A549 treated with DMSO at 1 μM for 4 hours (cell line): ENCODE measurements at places on chromosomes 4 and X. TPM values are rescaled to one million over a fixed set of nuclear protein-coding genes. Genes with fewer than 3 reads are reported as not detected.

UGDH gene
- total RNA-seq, result 291 to 394 TPM (median 363 TPM) in 5 replicates

TLR1 gene
- total RNA-seq, result 0.15 to 0.99 TPM (median 0.76 TPM) in 5 replicates

KLB gene
- total RNA-seq, result 0.10 to 0.16 TPM (median 0.13 TPM) in 5 replicates

CLNK gene
- total RNA-seq, result not detected in 5 replicates

GYPE gene
- not detected in 5 replicates for total RNA-seq
